NCI-H1048 (cell line): ENCODE measurements at places on chromosomes 11 and 22.

DNA sequence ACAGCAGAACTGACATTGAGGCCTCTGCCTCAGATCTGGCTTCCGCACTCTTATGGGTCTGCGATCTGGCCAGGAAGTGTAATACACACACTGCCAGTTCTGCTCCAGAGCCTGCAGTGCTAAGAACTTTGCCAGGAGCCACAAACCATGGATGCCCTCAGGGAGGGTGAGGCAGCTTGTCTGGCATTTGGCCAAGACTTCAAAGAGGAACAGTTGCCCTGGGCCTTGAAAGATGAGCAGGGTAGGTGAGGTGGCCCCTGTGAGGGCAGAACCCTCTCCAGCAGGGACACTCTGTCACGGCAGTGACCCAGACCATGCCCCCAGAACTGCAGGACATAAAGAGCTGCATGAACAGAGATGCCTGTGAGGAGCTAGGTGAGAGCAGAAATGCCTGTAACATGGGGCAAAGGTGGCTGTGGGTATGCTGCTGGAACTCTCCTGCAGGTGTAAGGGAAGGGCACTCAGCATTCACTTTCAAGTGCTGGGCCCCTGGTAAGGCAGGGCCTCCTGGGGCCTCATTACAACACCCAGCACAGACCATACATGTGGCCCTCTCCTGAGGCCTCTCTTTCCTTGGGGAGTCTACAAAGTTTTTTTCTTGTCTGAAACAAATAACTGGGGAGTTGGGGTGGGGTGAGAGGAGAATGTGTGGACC lies 47.3 kb downstream of the NEU3 start:
- no peak for DNase-seq

- DNase-seq = no peak
These were observed 355.2 kb downstream of the RAB38 start for GRCh38 chr11:87820011-87820410.

- no peak for DNase-seq
These were observed 47.8 kb upstream of the BMAL1 start for GRCh38 chr11:13229711-13230318.

GRCh38 chr11:33125611-33126010 lies 35.7 kb downstream of the CSTF3 start:
- DNase-seq = no peak

GRCh38 chr11:8192896-8193209 lies 24.0 kb upstream of the RIC3 start:
- no peak for DNase-seq

GRCh38 chr11:75073459-75074190 lies 23.1 kb downstream of the OR2AT4 start:
- no peak for DNase-seq

- DNase-seq = no peak
These were observed 20.7 kb downstream of the FAM83F start for GRCh38 chr22:40015358-40015976.

GRCh38 chr11:61747192-61747966 lies 5.1 kb upstream of the MYRF start:
- no peak for DNase-seq

- no peak for DNase-seq
These were observed 163.4 kb upstream of the NCAM1 start for GRCh38 chr11:112797648-112798293.

- no peak for DNase-seq
These were observed 30.3 kb downstream of the TNKS1BP1 start for GRCh38 chr11:57294225-57295131.
